Coronary artery (tissue), 2 donors: ENCODE measurements at places on chromosomes 4 and X.
A peak's percentile ranks its signal among the peaks of the same experiment; 100 is the strongest.

DNA sequence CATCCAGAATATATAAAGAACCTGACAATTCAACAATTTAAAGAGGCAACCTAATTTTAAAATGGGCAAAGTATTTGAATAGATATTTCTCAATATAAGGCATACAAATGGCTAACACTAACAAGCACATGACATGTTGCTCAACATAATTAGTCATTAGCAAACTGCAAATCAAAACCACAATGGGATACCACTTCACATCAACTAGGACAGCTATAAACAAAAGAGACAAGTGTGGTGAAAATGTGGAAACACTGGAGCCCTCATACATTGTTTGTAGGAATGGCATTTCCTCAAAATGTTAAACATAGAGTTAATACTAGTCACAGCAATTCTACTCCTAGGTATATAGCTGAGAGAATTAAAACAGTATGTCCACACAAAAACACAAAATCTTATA, 96.7 kb downstream of the CORIN start:
- no peak for DNase-seq

DNA sequence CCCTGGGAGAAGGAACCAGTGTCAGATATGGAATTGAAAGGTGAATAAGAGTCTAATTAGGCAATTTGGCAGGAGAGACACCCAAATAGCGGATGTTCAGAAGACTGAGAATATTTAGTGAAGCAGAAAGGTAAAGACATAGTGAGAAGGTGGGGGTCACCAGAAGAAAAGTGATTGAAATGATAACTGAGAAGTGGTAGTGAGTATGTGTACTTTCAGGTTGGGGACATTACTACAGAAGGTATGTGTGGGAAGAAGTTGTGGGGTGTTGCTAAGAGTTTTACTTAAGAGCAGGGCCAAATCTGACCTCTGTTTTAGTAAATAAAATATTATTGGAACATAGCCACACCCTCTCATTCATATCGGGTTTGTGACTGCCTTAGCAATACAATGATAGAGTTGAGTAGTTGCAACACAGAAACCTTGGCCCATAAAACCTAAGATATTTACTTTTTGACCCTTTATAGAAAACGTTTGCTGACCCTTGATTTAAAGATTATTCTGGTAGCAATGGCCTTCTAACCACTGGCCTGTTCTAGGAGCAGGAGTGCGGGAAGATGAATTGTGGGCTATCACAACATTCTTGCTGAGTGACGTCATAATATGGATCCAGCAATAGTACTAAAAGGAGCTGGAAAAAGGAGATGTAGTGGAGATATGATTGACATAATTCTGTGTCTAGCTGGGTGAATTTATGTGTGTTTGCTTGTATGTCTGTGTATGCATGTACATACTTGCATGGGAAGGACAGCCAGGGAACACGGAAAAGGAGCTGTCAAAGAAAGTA, 115.3 kb downstream of the HS3ST1 start:
- no peak for DNase-seq

GRCh38 chrX:151902813-151903591, 9.7 kb upstream of the MAGEA4 start:
- no peak for DNase-seq

- DNase-seq, result no peak
These were observed 44.3 kb downstream of the FBXL5 start for GRCh38 chr4:15610855-15611254.

GRCh38 chrX:40158036-40158706, 60.4 kb upstream of the BCOR start:
- DNase-seq, result no peak

- DNase-seq, result no peak
These were observed 243.4 kb upstream of the STS start for GRCh38 chrX:6904156-6904555.

- DNase-seq, result no peak
These were observed 156.5 kb upstream of the ATP6AP2 start for GRCh38 chrX:40424259-40424658.

DNA sequence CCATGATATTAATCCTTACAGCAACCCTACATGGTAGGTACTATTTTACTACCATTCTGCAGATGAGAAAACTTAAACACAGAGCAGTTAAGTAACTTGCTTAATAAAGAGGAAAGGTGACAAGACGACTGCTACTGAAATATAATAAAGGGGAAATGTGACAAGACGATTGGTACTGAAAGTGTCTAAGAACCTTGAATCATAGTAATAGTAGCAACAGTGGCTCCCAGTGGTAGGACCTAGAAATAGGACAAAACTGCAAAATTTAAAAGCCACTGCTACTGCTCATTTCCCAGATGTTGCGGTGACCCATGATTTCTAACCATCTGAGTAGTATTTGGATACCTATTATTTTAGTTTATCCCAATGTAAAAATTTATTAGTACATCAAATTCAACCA, 89.5 kb downstream of the TASL start:
- DNase-seq, result no peak

DNA sequence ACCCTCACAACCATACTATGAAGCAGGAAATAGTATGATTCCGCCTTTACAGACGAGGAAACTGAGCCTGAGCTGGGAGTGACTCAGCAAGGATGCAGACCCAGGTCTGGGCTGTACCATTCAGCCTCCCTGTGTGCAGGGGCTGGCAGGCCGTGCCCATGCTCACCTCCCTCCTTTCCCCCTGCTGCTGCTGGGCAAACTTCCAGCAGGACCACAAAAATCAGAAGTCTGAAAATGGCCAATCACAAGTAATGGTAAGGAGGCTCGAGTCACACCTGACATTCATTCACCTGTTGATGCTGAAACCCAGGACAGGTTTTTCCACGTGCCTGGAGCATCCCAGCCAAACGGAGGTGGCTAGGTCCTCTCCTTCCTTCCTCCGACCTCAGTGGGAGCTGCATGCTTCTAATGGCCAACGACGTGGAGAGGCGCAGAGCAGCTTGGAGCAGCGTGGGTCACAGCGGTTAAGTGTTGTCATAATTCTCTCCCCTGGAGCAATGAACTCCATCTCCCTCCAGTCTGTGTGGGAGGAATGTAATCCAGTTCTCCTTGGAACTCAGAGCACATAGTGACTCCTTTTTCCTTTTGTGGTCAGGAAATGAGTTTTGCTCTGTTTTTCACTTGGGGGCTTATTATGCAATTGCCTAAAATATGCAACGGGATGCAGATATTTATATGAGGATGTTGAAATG, 371.7 kb downstream of the BCOR start:
- peak; percentile 78 for DNase-seq

- DNase-seq, result no peak
These were observed 63.6 kb downstream of the REPS2 start for GRCh38 chrX:17009856-17010625.

GRCh38 chr4:6753103-6753560, 29.4 kb upstream of the KIAA0232 start:
- DNase-seq, result no peak

DNA sequence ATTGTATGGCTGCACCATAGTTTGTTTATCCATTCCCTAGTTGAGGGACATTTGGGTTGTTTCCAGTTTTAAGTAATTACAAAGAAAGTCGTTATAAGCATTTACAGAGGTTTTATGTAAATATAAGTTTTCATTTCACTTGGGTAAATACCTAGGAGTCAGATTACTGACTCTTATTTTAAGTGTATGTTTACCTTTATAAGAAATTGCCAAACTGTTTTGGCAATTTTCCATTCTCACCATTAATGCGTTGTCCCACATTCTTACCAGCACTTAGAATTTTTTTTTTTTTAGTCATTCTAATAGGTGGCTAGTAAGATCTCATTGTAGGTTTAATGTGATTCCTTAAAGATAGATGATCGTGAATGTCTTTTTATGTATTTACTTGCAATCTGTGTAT, 121.5 kb upstream of the NR3C2 start:
- DNase-seq, result no peak

- DNase-seq, result no peak
These were observed 247.9 kb downstream of the CCSER1 start for GRCh38 chr4:90375081-90375480.

- DNase-seq, result no peak
These were observed 932.4 kb downstream of the PCDH18 start for GRCh38 chr4:136599890-136600289.

DNA sequence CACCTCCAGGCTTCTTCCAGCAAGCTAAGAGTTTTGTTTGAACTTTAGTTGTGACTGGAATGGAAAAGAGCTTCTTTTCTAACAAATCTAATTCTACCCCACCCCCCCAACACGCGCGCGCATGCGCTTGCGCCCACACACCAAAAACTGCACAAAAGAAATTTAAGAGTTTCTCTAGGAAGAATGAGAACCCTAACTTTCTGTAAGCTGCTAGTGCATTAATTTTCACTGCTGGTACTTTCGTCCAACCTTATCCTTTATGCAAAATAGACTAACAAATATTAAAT, 9.0 kb upstream of the INTU start:
- DNase-seq, result no peak

- no peak for DNase-seq
These were observed 11.3 kb downstream of the GC start for GRCh38 chr4:71772592-71772991.

GRCh38 chr4:15006416-15007024, 4.2 kb downstream of the CPEB2 start:
- no peak for DNase-seq

- DNase-seq, result no peak
These were observed 27.0 kb downstream of the MAGEE1 start for GRCh38 chrX:76454456-76454927.

DNA sequence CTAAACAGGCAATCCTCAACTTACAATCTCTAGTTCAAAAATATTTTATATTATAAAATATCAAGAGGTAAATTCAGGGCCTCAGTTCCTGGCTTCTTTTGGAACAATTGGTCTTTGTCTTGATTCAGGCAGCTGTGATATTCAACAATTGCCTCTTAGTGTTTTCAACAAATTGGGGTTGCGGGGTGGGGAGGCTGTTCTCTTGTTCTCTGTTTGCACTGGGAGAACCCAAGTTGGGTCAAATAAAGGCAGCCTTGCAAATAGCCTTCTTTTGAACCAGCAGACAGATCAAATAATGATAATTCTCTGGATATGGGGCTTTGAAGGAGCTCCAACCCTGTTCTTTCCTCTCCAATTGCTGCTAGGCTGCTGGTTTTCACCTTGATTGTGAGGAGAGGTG, 142.5 kb downstream of the COL4A5 start:
- DNase-seq, result no peak

GRCh38 chr4:180790471-180790870, 1452.7 kb upstream of the TENM3 start:
- no peak for DNase-seq

- no peak for DNase-seq
These were observed 17.9 kb upstream of the PPP2R3B start for GRCh38 chrX:404656-405055.

GRCh38 chr4:124000233-124000632, 603.6 kb downstream of the SPRY1 start:
- DNase-seq, result no peak

GRCh38 chrX:46376246-46376885, 168.9 kb downstream of the ZNF674 start:
- DNase-seq, result no peak

DNA sequence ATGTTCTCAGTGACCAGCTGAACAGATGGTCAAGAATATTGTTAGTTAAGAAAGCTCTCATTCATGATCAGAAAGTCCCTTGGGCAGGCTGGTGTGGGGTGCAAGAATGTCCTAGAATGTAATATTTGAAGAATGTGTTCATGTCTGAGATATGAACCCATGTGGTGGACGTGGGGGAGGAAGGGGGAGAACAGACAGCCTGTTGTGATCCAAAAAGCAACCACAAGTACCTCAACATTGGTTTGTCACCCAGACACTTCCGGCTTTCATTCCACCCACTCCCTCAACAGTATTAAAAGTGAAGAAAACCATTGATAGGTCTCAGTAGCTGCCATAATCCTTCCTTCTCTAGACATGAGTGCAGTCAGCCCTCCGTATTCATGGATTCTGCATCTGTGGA, 82.2 kb downstream of the MAML3 start:
- DNase-seq, result no peak

DNA sequence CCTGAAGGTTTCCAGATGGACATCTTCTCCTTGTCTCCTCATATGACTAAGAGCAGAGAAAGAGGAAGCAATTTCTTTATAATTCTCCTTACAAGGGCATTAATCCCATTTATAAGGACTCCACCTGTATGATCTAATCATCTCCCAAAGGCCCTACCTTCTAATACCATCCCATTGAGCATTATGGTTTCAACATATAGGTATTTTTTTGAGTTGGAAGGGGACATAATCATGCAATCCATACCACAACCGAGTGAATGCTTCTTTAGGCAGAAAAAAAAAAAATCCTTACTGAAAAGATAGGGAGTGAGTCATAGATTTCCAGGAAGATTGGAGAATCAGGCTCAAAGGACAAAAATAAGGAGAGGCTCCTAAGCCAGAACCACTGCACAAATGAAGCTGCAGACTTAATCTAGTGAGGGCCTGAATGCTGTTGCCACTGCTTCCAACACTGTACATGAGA, 312.5 kb upstream of the HS3ST1 start:
- DNase-seq, result no peak

DNA sequence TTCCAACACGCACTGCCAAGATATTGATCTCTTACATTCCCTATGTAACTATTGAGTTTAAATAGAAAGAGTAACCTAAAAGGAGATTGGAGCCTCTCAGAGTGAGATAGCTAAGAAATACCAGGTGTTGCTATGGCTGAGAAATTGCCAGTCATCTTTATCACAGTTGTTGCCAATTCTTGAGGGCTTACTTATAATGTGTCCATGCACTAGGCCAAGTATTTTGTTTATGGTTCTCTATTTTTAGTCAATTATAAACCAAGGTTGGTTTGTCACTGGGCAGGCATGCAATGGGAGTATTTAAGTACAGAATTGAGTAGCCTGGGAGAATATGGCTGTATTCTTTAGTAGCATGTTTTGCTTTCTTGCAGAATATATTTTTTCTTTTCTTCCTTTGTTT, 201.6 kb downstream of the TEX13A start:
- no peak for DNase-seq

DNA sequence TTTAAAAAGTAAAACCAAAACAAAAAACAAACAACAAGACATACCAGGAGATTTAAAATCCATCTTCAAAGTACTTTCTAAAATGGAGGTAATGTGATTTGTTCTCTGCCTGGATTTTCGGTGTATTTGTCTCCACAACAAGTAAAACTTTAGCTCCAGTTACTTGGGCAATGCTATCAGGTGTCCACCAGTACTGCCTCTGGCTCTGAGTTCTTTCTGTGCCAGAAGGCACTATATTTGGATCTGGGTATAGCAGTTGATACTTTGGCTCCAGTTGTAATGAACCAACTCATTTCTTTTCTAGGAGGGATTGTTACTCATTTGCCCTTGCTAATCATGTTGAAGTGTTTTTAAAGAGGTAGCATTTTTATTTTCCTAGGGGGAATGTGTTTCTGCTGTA, 9.5 kb upstream of the PDLIM5 start:
- DNase-seq, result no peak
